ENCODE measurements at places on chromosomes 5 and 9. TPM values are rescaled to one million over a fixed set of nuclear protein-coding genes. Genes with fewer than 3 reads are reported as not detected.

The ZNF483 gene
- 83.8 TPM for total RNA-seq

The DRD1 gene
- 0.19 TPM for total RNA-seq

The GRM6 gene
- not detected for total RNA-seq

The EQTN gene
- not detected for total RNA-seq

The CDC14B gene
- 43.7 TPM for total RNA-seq

The ENHO gene
- total RNA-seq = 12.2 TPM

The ARID3C gene
- not detected for total RNA-seq

The FCN1 gene
- not detected for total RNA-seq

The PHF24 gene
- total RNA-seq = 0.35 TPM

The ENTREP1 gene
- total RNA-seq = 25.0 TPM

The SNCAIP gene
- total RNA-seq = 10.5 TPM

The PPP1R26 gene
- total RNA-seq = 32.7 TPM

The ABO gene
- total RNA-seq = not detected

The ACTBL2 gene
- not detected for total RNA-seq

The GPR21 gene
- total RNA-seq = 0.58 TPM

The CCNI2 gene
- total RNA-seq = 1.4 TPM

The SOHLH1 gene
- total RNA-seq = not detected

The GAS1 gene
- total RNA-seq = 5.7 TPM

The ORM2 gene
- total RNA-seq = 0.90 TPM

The SLC22A5 gene
- 4.0 TPM for total RNA-seq

The FCN2 gene
- not detected for total RNA-seq

The SHLD3 gene
- 2.9 TPM for total RNA-seq

The SLCO4C1 gene
- 4.5 TPM for total RNA-seq

The FAM153A gene
- not detected for total RNA-seq

The ACOT12 gene
- total RNA-seq = 0.33 TPM

The SLC34A1 gene
- total RNA-seq = not detected

The RIOK2 gene
- total RNA-seq = 35.0 TPM

The ITGA2 gene
- total RNA-seq = 7.2 TPM

The IL9 gene
- not detected for total RNA-seq

The LMX1B gene
- 0.37 TPM for total RNA-seq

The SPATA9 gene
- not detected for total RNA-seq

The ENTPD2 gene
- 3.2 TPM for total RNA-seq

The KCNMB1 gene
- total RNA-seq = 0.10 TPM

The SCGB3A2 gene
- 63.6 TPM for total RNA-seq

The LRSAM1 gene
- 18.3 TPM for total RNA-seq

The ISL1 gene
- total RNA-seq = 0.19 TPM

The SLC46A2 gene
- total RNA-seq = not detected

The FOXD4L6 gene
- total RNA-seq = 0.13 TPM

The SHISAL2B gene
- 8.6 TPM for total RNA-seq

The GABRG2 gene
- 2.4 TPM for total RNA-seq

The GLRX gene
- total RNA-seq = 21.6 TPM

The PCDHGB3 gene
- 1.3 TPM for total RNA-seq

Data from H1 (cell line).